Left renal pelvis (tissue), 4 donors: ENCODE measurements at places on chromosomes 13 and 19. TPM values are rescaled to one million over a fixed set of nuclear protein-coding genes. Genes with fewer than 3 reads are reported as not detected.

- DNase-seq, result no peak
Measured at GRCh38 chr13:41847216-41847615, 113.7 kb downstream of the VWA8 start.

DNA sequence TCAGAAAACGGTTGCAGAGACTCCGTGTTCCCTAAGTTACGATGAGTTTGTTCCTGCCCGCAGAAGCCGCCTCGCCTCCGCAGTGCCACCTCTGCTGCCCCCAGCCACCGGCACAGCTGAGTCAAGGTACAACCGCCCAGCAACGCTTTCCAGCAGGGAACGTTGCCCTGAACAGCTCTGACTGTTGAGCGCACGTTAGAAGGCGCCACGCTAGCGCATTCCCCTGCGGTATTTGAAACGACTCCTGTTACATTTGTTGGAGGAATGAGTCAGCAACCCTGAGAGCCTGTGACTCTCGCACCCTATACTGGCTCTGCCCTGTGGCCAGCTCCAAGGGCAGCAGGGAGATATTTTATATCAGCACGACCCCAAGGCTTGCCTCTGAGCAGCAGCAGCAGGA, 302.8 kb downstream of the TEX29 start:
- DNase-seq, result no peak

The SHISA7 gene
- polyA plus RNA-seq, result 0.13 TPM

DNA sequence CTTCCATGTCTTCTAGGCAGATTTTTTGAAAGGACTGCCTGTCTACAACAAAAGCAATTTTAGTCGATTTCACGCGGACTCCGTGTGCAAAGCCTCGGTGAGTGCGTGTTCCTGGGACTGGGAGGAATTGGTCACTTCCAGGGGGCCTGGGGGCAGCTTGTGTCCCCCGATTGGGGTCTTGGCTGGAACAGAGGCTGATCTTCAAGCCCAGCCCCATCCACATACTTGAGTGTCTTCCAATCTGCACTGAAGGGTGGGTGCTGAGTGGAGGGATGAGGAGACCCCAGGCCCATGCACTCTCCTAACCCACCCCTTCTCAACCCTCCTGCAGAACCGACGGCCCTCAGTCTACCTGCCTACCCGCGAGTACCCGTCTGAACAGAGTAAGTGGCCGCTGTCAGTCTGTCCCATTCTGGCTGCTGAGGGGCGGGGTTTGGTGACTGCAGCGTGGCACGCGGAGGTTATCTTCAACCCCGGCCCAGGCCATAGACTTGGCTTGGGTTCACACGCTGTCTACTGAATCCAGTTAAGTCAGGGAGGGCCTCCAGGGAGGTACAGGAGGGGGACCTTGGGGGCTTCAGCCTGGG, 4.7 kb downstream of the DDA1 start:
- DNase-seq, result no peak

The MCEMP1 gene
- polyA plus RNA-seq, result 0.26 TPM

The INSL3 gene
- 0.23 TPM for polyA plus RNA-seq

DNA sequence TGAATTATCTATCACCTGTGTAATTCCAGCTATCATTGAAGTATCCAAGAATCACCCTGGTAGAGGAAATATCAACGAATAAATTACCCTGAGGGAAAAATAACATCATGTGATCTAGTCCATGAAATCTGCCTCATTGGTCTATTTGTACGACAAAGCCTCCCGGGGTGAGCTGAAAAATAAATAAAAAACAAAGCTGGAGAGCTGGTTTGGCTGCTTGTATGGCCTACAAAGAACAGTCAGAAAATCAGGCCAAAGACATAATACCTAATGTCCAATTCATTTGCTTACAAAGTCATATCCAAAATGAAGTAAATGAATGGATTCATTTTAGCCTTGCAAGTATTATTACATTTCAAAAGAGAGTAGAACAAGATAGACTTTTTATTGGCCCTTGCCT, 449.9 kb downstream of the KLF12 start:
- no peak for DNase-seq

GRCh38 chr19:3162418-3163229, 15.9 kb upstream of the S1PR4 start:
- no peak for DNase-seq

The ZNF221 gene
- polyA plus RNA-seq, result 7.9 TPM

DNA sequence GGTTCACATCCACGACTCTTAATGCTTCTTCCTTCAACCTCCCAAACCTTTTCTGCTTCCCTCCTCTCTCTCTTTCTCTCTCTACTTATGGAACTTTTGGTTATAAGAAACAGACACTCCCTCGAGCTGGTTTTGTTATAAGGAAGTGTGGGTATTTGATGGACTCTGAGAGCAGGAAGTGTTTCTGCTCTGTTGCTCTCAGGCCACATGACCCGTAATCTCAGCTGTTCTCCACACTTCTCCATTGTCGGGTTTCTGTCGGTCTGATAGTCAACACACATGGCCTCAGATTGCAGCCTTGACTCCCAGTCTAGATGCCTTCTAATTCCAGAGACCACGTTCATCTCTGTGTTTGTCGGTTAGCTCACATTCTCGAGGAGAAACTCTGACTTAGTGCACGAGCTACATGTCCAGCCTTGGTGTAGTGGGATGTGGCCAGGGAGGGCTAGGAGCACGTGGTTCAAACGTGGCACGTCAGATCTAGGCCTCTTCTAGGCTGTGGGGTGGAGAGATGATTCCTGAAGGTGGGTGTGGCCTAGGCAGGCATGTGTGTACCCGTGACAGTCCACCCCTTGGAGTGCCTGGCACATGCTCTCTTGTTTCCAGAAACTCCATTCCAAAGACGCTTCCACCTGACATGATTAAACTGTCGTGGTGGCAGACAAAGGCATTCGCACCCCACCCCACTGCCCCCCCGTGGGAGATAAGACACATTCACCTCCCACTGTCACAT, 26.3 kb downstream of the CNFN start:
- no peak for DNase-seq

DNA sequence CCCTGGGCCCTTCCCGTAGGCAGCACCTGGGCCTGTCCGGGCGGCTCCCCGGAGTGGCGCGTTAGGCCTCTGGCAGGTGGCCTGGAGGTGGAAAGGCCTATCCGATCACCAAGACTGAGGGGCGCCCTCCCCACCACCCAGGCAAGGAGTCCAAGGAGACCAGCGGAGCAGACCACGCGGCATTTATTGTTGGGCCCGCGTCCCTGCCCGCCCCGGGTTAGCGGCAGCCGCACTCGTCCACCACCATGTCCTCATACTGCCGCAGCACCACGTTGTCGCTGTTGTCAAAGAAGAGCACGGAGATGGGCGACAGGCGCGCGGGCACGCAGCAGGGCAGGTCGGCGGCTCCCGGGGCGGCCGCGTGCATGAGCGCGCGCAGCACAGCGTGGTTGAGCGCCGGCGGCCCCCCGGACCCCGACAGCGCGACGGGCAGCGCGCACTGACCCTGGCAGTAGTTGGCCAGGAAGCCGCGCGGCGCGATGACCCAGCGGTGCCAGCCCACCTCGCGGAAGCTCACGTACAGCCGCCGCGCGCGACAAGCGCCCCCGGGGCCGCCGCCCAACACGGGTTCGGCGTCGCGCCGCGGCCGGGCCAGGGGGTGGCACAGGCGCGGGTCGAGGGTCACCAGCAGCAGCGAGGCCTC, 27.5 kb downstream of the CERS1 start:
- DNase-seq, result no peak

- DNase-seq, result no peak
Measured at GRCh38 chr13:98200211-98200878, 23.3 kb upstream of the RNF113B start.

The LSR gene
- 48.9 TPM for polyA plus RNA-seq

DNA sequence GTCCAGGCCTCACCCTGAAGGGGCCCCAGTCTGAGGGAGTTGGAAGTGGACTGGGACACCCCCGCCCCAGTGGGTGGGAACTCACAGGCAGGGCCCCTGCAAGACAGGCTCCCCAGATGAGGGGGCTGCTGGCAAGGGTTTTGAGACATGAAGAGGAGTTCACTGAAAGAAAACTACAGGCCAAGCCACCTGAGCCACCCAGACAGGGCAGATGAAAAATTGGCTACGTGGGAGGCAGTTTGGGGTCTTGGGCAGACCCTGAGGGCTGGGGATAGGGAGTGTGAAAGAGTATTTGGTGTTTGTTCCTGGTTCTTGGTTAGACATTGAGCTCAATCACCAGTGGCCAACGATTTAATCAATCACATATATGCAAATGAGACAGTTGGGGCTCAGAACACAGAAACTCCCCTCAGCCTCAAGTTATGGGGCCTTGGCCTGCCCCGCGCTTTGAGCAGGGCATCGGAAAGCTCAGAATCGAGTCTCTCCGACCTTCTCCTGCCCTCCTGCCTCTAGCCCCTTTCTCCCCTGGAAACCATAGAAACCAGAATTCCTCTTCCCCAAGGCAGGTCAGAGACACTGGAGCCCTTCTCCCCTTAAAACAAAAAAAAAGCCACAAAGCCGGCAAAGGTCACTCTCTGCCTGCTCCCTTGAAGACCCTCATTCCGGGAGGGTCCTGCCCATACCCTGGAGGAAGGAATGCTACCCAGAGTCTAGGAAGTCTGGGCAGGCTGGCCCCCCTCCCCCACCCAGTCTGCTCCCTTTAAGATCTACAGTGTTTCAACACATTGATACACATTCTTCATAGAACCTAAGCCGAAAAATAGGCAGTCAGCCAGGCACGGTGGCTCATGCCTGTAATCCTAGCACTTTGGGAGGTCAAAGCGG, 1.3 kb upstream of the ISYNA1 start:
- no peak for DNase-seq

The SAFB gene
- polyA plus RNA-seq, result 190 TPM

- no peak for DNase-seq
Measured at GRCh38 chr13:110652764-110653163, 37.4 kb downstream of the NAXD start.

- DNase-seq, result no peak
Measured at GRCh38 chr13:44617648-44618047, 41.5 kb upstream of the TSC22D1 start.

DNA sequence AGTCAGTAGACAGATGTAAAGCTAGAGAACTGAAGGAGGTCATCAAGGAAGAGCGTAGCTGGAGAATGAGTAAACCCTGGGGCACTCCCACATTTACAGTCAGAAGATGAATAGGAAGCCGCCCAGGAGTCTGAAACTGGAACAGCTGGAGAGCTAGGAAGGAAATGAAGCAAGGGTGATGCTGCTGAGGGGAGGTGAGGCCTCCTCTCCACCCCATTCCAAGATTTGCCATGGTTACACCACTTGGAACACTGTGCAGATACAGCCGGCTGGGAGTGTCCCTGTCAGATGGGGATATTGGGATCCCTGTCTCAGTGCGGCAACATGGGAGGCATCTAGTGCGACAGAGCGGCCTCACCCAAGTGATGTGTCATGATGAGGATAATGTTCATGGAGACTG, 51.8 kb upstream of the GPI start:
- no peak for DNase-seq

The TMEM190 gene
- not detected for polyA plus RNA-seq

The ICAM5 gene
- polyA plus RNA-seq, result 0.23 TPM

- no peak for DNase-seq
Measured at GRCh38 chr13:22061371-22061805, 390.5 kb downstream of the FGF9 start.

The CYP2B6 gene
- 2.8 TPM for polyA plus RNA-seq

The ZNF837 gene
- polyA plus RNA-seq, result 2.2 TPM

DNA sequence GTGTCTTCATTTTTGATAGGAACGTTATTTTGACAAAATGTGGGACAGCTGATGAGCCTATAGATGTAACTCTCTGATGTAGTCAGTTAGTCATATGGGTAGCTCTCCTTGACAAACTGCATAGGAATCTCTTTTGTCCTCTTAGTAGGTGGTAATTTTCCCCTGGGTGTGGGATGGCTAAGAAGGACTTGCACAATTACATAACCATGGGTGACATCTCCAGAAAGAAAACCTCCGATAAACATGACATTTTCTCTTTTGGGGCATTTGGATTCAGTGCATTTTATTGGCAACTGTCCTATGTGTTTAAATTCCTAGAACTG, 41.8 kb downstream of the IGFL3 start:
- DNase-seq, result no peak

DNA sequence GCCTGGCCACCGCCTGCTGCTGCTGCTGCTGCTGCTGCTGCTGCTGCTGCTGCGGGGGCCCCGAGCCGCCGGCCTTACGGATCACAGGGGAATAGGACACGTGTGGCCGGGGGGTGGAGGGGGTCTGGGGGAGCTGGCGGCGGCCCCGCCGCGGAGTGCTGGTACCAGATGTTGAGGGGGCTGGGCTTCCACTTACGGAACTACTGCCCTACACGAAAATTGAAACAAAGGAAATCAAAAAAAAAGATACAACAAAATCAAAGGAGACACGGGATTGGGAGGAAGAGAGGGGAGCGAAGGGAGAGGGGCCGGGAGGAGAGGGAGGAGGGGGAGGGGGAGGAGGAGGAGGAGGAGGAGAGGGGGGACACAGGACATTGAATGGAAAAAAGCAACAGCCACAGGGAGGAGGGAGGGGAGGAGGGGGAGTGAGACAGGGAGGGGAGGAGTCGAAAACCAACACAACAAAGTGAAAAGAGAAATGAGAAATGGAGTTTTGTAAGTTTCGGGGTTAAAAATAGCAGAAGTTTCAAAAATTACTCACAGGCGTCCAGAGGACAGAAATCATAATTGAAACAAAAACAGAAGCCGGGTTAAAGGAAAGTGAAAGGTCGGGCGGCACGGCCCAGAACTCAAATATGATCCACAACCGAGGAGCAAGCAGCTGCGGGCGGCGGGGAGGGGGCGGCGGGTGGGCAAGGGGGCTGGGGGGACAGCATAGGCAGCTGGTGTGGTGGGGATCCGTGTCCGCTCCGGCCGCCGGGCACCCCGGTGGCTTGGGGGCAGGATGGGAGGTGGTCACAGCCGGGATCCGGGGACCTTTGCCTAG, 57.8 kb downstream of the IER2 start:
- peak; percentile 73 for DNase-seq

The SPINT2 gene
- polyA plus RNA-seq, result 288 TPM

The OR1I1 gene
- polyA plus RNA-seq, result 0.14 TPM

GRCh38 chr19:41746593-41747227, 8.6 kb upstream of the CEACAM6 start:
- DNase-seq, result peak; percentile 0

- DNase-seq, result no peak
Measured at GRCh38 chr19:42202290-42202880, 15.1 kb downstream of the DEDD2 start.

DNA sequence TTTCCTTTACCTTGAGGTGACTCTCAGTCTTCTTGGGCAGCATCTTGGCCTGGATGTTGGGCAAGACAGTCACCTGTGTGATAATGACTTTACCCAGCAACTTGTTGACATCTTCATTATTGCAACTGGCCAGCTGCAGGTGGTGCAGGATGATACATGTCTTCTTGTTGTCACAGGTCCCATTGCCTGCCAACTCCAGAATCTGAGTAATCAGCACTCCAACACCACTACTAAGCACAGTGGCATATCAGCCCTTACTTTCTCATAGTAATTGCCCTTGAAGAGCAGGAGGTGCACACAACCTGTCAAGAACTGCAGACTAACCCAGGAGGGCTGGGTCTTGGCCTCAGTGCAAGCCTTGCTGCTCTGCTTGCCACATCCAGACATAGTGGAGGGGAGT, 57.8 kb downstream of the CCNA1 start:
- no peak for DNase-seq

The SSC5D gene
- 3.7 TPM for polyA plus RNA-seq

GRCh38 chr19:1577090-1577928, 9.2 kb upstream of the MEX3D start:
- DNase-seq, result no peak

- no peak for DNase-seq
Measured at GRCh38 chr13:91817250-91817649, 418.8 kb downstream of the GPC5 start.
